ENCODE measurements at places on chromosomes 13 and 19.

- no peaks in the 10 kb centered on the region for H3K27me3 ChIP-seq
- H3K4me1 ChIP-seq, result peaks cover 5% of the 10 kb centered on the region
- H3K36me3 ChIP-seq, result no peaks in the 10 kb centered on the region
- peak; percentile 64 for DNase-seq
- H3K4me3 ChIP-seq, result no peak overlapping the region
Measured at GRCh38 chr13:41652735-41653361, 195.5 kb downstream of the RGCC start.

- H3K27ac ChIP-seq, result no peak overlapping the region
- DNase-seq, result peak; percentile 14
- peaks cover 93% of the 10 kb centered on the region for H3K36me3 ChIP-seq
- H3K4me1 ChIP-seq, result peaks cover 7% of the 10 kb centered on the region
Measured at GRCh38 chr13:95627590-95627989, 16.9 kb downstream of the DZIP1 start.

- DNase-seq, result no peak
- H3K4me3 ChIP-seq, result no peak overlapping the region
- H3K4me1 ChIP-seq, result no peaks in the 10 kb centered on the region
Measured at GRCh38 chr13:28991764-28992163, 171.6 kb downstream of the MTUS2 start.

DNA sequence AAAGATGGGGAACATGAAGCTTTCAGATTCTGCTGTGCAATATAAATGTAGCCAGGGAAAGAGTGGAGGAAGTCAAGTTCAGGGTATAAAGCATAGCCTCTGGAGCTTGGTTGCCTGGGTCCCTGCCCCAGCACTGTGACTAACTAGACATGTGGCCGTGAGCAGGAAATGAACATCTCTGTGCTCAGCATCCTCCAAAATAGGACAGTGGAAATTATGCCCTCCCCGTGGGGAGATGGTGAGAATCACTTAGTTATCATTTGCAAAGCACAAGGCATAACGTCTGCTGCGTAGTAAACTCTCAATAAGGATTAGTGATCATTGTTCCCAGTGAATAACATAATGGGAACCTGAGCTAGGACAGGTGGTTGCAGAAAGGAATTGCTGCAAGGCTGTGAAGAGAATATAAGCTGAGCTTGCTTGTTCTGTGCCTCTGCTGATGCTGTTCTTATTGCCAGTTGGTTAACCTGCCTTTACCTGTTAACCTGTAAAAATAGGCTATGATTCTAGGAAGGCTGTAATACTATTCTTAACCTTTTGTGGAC is 441.0 kb downstream of the COG6 start:
- DNase-seq, result no peak
- H3K4me1 ChIP-seq, result peaks cover 4% of the 10 kb centered on the region
- H3K27me3 ChIP-seq, result peaks cover 29% of the 10 kb centered on the region
- no peak overlapping the region for H3K4me3 ChIP-seq

DNA sequence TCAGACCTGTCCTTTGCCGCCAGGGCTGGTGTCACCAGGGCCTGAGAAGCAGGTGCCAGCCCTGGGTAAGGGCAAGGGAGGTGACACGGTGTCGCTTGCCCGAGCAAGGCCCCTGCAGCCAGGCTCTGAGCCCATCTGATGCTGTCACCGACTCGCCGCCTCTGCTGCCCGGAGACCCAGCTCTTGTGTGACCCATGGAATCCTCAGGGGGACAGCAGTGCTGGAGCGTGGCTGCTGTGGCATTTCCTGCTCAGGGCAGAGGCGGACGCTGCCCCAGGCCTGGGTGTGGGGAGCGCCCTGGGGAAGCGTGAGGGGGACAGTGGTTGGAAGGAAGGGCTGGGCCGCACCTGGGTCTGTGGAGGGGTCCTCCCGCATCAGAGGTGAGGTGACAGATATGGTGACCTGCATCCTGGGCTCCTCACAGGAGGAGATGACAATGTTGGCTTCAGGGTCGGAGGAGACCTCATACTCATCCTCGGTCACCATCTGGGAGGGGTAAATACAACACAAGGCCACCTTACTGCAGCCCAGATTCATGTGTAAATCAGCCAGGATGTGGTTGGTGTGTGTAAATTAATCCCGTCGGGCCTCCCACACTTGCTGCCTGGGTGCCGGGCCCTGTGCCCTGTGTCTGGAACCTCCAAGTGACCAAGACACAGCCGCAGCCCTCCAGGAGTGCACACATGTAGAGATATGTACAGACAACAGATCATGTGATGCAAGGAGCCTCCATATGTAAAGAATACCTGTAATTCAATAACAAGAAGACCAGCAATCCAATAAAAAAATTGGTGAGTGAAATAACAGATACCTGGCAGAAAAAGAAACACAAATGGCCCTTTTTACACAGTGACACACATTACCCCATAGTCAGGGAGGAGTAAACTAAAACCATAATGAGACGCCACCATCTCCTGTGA is 27.6 kb upstream of the MATK start:
- H3K27me3 ChIP-seq, result peaks cover 3% of the 10 kb centered on the region
- H3K27ac ChIP-seq, result no peak overlapping the region
- no peak for DNase-seq
